ENCODE measurements at places on chromosomes 4 and X. TPM values are rescaled to one million over a fixed set of nuclear protein-coding genes. Genes with fewer than 3 reads are reported as not detected.
A peak's percentile ranks its signal among the peaks of the same experiment; 100 is the strongest.

- H3K4me3 ChIP-seq = no peak overlapping the region
- H3K27me3 ChIP-seq = no peaks in the 10 kb centered on the region
- no peak for DNase-seq
These were observed 343.8 kb downstream of the ARHGAP24 start for GRCh38 chr4:85818700-85819099.

DNA sequence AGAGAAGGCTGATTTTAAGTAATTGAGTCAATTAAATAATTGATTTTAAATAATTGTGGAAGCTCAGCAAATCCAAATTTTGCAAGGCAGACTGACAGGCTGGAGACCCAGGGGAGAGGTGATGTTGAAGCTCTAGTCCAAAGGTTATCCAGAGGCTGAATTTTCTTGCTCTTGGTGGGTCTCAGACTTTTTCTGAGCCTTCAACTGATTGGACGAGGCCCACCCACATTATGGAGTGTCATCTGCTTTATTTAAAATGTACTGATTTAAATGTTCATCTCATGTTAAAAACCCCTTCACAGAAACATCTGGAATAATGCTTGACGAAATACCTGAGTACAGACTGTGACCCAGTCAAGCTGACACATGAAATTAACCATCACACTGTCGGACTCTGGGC lies 11.7 kb upstream of the CYTL1 start:
- peaks cover 13% of the 10 kb centered on the region for H3K4me1 ChIP-seq
- H3K4me3 ChIP-seq = no peak overlapping the region
- peaks cover 2% of the 10 kb centered on the region for H3K36me3 ChIP-seq
- H3K27me3 ChIP-seq = peaks cover 9% of the 10 kb centered on the region
- H3K27ac ChIP-seq = no peak overlapping the region

DNA sequence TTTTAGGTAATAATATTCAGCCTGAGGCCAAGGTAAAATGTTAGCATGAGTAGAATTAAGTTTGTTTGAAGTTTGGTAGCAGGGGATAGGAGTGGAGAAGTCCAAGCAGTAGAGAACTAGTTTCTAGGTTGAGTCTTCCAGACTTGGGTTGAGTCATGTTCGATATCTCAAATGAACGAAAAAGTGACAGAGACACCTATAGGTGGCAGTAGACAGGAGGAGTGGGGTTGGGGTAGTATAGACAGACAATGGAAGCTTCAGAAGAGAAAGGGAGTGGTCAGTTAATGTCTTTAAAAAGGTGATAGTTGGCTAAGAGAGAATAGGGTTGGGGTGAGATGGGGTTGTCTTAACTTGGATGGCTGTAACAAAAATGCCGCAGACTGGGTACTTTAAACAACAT lies 58.7 kb upstream of the EMCN start:
- no peak overlapping the region for H3K27ac ChIP-seq
- DNase-seq = no peak
- no peaks in the 10 kb centered on the region for H3K36me3 ChIP-seq
- H3K27me3 ChIP-seq = peaks cover 4% of the 10 kb centered on the region
- H3K4me3 ChIP-seq = no peak overlapping the region
- H3K4me1 ChIP-seq = peaks cover 1% of the 10 kb centered on the region

DNA sequence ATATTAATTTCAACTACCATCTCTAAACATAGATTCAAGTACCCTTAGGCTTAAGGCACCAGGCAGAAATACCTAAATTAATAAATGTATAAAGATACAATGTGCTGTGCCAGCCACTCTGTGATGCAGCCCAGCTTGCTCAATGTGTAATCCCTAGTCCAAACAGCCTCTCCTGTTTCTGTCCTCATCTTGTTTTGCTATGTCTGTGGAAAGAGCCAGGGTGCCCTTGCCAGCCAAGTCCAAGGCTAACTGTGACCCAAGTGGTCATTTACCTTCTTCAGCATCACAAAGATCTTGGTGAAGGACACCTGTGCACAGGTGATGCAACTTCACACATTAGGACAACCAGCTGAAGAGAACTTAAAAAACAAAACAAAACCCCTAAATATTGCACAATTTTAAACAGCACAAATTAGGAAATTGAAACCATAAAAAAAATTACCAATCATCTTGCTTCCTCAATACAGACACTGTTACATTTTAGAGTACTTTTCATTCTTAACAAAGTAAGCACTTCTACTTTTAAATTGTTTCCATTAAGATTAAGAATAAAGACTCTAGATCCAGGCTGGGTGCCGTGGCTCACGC lies 89.6 kb downstream of the C4orf51 start:
- peaks cover 15% of the 10 kb centered on the region for H3K4me1 ChIP-seq
- H3K27ac ChIP-seq = no peak overlapping the region
- DNase-seq = no peak
- no peak overlapping the region for H3K4me3 ChIP-seq
- H3K27me3 ChIP-seq = no peaks in the 10 kb centered on the region
- H3K36me3 ChIP-seq = peaks cover 52% of the 10 kb centered on the region

DNA sequence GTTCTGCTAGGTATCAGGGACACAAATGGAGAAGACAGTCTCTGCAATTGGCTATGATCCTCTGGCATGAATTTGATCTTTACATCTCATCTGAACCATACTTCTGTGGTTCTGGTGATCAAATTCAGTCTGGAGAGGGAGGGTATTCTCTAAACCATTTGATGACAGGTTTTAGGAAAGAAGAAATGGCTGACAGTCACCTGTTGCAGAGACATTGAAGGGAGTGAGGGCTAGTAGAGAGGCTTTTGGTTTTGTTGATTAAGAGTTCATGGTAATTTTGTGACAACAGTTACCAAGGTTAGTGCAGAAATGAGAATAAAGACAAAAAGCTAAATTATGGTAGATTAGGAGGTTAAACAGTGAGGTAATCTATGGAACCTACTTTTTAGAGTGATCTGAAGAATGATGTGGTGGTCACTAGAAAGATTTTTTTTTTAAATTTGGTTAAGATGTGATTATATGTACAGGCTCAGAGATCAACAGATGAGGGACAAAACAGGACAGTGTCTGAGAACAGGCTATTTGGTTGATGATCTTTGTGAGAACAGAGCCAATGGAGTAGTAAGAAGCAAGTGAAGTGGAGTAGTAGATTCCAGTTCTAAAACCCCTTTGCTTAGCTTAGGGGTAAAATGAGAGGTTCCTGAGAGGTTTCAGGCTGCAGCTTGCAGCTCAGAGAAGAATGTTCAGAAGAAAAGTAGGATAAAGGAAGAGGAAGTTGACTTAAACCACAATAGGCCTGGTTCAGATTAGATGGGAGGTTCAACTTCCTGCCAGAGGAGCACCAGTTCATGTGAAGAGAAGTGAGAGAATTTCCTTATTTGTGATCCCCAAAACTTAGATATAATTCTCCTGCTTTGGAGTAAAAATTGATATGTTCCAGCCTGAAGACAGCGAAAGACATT lies 34.7 kb downstream of the VSIG4 start:
- H3K27me3 ChIP-seq = no peaks in the 10 kb centered on the region
- H3K36me3 ChIP-seq = peaks cover 36% of the 10 kb centered on the region
- peaks cover 45% of the 10 kb centered on the region for H3K4me1 ChIP-seq
- H3K4me3 ChIP-seq = peak overlapping the region; percentile 51
- peak overlapping the region; percentile 86 for H3K27ac ChIP-seq

DNA sequence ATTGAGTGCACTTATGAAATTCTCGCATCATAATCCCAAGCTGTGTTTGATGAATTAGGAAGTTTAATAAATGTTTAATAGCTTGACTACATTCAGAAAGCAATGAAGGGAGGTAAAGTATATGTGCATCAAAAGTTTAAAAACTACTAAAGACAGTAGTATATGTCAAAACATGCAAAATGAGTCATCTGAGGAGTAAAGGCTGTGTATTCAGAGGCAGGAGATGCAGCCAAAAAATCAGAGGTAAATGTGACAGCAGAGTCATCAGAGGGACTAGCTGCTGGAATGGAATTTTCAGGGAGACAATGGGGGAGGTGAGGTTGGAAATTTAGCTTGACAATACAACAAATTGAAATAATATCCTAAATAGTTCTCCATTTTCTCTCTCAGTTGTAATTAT lies 127.0 kb upstream of the FUNDC1 start:
- no peak overlapping the region for H3K4me3 ChIP-seq
- H3K36me3 ChIP-seq = no peaks in the 10 kb centered on the region
- no peaks in the 10 kb centered on the region for H3K4me1 ChIP-seq
- no peak for DNase-seq
- no peak overlapping the region for H3K27ac ChIP-seq
- no peaks in the 10 kb centered on the region for H3K27me3 ChIP-seq

DNA sequence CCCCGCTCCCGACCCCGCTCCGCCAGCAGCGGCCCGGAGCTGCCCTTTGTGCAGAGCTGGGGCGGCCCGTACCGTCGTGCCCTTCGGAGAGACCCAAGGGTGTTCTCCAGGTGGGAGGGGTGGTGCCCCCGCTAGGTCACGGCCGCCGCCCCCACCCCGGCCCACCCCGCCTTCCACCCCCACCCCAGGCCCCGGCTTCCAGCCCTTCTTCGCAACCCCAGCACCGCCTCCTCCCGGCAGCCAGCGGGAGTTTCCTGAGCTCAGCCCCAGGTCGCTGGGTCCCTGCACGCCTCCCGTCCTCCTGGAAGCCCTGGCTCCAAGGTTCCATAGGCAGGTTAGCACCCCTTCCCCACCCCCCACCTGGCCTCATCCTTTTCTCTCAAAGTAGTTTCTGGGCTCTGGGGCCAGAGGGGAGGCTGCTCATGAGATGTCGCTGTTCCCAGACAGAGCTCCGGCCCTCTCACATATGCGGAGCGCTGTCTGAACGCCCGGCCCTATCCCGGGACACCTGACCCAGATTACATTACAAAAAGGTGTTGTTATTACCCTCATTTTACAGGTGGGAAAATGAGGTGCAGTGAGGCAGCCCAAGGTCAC lies 25.2 kb upstream of the FGFR3 start:
- H3K27ac ChIP-seq = no peak overlapping the region
- H3K4me1 ChIP-seq = no peaks in the 10 kb centered on the region
- H3K36me3 ChIP-seq = no peaks in the 10 kb centered on the region
- no peak for DNase-seq
- H3K27me3 ChIP-seq = peaks cover 22% of the 10 kb centered on the region

DNA sequence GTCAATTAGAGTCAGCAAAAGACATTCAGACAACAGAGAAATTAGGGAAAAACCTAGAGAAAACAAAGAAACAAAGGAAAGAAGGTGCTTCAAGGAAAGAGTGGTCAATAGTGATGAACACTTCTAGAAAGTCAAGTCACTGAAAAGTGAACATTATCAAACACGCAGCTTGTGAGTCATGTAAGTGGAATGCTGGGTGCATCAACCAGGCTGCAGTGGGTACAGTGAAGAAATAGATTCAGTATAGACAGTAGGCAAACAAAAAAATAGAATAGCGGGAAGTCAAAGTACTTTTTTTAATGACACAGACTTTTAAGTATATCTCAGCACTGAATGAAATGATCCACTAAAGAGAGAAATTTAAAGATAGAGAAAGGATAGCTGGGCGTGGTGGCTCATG lies 245.8 kb downstream of the ARHGAP24 start:
- H3K36me3 ChIP-seq = no peaks in the 10 kb centered on the region
- no peaks in the 10 kb centered on the region for H3K4me1 ChIP-seq
- H3K27ac ChIP-seq = no peak overlapping the region
- H3K27me3 ChIP-seq = no peaks in the 10 kb centered on the region
- no peak overlapping the region for H3K4me3 ChIP-seq

GRCh38 chr4:182250446-182250845 lies 7.2 kb downstream of the TENM3 start:
- H3K27ac ChIP-seq = no peak overlapping the region

GRCh38 chr4:74789518-74789917 lies 4.8 kb downstream of the BTC start:
- H3K4me3 ChIP-seq = no peak overlapping the region
- no peak overlapping the region for H3K27ac ChIP-seq
- H3K4me1 ChIP-seq = no peaks in the 10 kb centered on the region
- no peak for DNase-seq

- no peak overlapping the region for H3K27ac ChIP-seq
- no peaks in the 10 kb centered on the region for H3K36me3 ChIP-seq
- H3K27me3 ChIP-seq = no peaks in the 10 kb centered on the region
These were observed 503.6 kb downstream of the IL1RAPL1 start for GRCh38 chrX:29090811-29091210.

- H3K4me1 ChIP-seq = no peaks in the 10 kb centered on the region
- H3K27ac ChIP-seq = no peak overlapping the region
- H3K36me3 ChIP-seq = no peaks in the 10 kb centered on the region
- DNase-seq = peak; percentile 23
- no peaks in the 10 kb centered on the region for H3K27me3 ChIP-seq
These were observed 8.5 kb downstream of the NAT8L start for GRCh38 chr4:2067446-2068197.

- H3K4me1 ChIP-seq = peaks cover 8% of the 10 kb centered on the region
- no peak overlapping the region for H3K27ac ChIP-seq
- DNase-seq = no peak
These were observed 35.0 kb upstream of the CDKN2AIP start for GRCh38 chr4:183409483-183409882.

- H3K27ac ChIP-seq = peak overlapping the region; percentile 54
- peaks cover 16% of the 10 kb centered on the region for H3K4me1 ChIP-seq
- DNase-seq = no peak
These were observed 60.7 kb downstream of the CASK start for GRCh38 chrX:41862562-41863184.

DNA sequence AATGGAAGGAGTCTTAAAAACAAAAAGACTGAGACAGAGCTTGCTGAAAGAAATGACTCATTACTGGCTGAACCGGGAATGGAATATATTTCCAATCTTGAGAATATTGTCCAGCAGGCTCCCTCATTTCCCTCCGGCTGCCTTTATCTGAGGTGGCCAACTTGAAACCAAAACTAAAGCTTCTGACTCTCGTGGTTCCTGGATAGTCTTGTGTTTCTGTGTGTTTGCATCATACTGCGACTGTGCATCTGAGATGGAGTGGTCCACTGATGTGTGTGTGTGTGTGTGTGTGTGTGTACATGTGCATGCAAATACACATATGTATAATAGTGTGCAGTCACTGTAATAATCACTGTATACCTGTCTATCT lies 145.6 kb upstream of the SCML1 start:
- H3K4me1 ChIP-seq = peaks cover 16% of the 10 kb centered on the region
- peak overlapping the region; percentile 48 for H3K27ac ChIP-seq
- no peak for DNase-seq
- H3K27me3 ChIP-seq = no peaks in the 10 kb centered on the region

GRCh38 chr4:153418121-153418520 lies 48.0 kb upstream of the TMEM131L start:
- no peak for DNase-seq
- H3K4me3 ChIP-seq = no peak overlapping the region
- no peaks in the 10 kb centered on the region for H3K27me3 ChIP-seq
- peaks cover 36% of the 10 kb centered on the region for H3K4me1 ChIP-seq

GRCh38 chr4:156558373-156559025 lies 413.1 kb downstream of the PDGFC start:
- no peaks in the 10 kb centered on the region for H3K4me1 ChIP-seq
- no peak overlapping the region for H3K4me3 ChIP-seq
- no peak for DNase-seq
- no peaks in the 10 kb centered on the region for H3K36me3 ChIP-seq
- H3K27ac ChIP-seq = no peak overlapping the region

The GAGE13 gene
- not detected for total RNA-seq

The ITIH6 gene
- not detected for total RNA-seq

The GPC4 gene
- not detected for total RNA-seq

The STARD8 gene
- 0.85 TPM for total RNA-seq

The BGN gene
- total RNA-seq = not detected

The SPIN2A gene
- 1.1 TPM for total RNA-seq

The ARHGEF38 gene
- not detected for total RNA-seq

The MAGEC3 gene
- not detected for total RNA-seq

The UGT2B17 gene
- total RNA-seq = not detected

The REPS2 gene
- total RNA-seq = 0.08 TPM

The MXRA5 gene
- not detected for total RNA-seq

Data from activated naive CD8-positive, alpha-beta T cell treated with anti-CD3 and anti-CD28 coated beads, Interleukin-2, amount 10 ng/mL, durations not matched to agents 7 days and 5 days (primary cell).